ENCODE measurements at places on chromosomes 7 and 10.
A peak's percentile ranks its signal among the peaks of the same experiment; 100 is the strongest.

- DNase-seq, result no peak
Measured at GRCh38 chr7:78716876-78717275, 736.6 kb downstream of the MAGI2 start.

DNA sequence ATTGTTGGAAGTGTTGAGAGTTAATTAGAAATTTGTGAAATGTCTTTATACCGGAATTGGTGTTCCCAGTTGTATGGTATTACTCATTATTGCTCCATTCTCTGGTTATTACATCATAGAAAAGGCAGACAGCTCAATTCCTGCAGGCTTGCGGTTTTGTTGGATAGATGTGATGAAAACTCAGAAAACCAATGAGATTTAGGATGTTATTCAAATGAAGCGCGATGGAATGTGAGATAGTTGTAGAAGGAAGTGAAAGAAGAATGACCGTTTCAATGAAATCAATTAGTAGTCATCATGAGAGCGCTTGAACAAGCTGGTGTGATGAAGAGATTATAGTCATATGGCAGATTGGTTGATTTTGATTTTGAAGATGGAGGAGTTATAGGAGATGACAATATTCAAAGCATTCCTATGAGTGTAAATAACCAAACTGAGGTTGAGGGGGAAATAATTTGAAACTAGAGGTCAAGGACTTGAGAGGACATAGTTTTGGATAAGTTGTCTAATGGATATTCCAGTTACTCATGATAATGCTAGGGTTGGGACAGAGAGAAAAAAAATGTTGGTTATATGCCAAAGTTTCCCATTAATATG is 991.5 kb downstream of the NRG3 start:
- no peak for DNase-seq

DNA sequence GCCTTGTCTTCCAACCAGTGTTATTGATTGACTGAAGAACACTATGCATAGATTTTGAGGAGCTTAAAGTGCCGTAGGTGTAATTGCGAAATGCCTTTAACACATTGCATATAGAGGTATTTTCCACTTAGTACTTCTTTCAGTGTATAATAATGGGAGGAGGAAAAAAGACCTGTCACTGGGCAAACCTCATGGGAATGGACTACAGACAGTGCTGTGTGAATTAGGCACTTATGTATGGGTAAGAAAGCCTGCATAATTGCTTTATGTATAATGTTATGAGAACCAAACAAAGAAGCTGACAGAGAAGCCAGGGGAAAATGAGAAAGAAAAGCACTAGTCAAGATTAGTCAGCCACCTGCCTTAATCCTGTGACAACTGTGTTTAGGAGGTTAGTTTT is 12.4 kb upstream of the SCRN1 start:
- DNase-seq, result no peak

DNA sequence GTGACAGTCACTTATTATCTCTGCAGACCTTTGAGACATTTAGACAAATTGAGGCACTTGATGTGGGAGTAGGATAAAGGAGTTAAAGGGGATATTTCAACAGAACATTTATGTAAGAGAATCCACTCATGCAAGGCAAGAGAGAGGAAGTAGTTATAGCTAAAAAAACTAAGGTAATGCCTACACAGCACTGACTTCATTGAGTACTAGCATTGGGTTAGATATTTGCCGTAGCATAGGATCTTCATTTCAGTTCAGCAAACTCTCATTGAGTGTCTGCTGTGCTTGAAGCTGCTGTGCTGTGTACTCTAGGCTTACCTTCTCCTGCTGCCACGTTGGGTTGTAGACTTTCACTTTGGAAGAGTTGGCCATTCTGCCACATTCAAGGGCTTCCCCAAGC is 10.5 kb upstream of the ENTPD1 start:
- DNase-seq, result no peak

DNA sequence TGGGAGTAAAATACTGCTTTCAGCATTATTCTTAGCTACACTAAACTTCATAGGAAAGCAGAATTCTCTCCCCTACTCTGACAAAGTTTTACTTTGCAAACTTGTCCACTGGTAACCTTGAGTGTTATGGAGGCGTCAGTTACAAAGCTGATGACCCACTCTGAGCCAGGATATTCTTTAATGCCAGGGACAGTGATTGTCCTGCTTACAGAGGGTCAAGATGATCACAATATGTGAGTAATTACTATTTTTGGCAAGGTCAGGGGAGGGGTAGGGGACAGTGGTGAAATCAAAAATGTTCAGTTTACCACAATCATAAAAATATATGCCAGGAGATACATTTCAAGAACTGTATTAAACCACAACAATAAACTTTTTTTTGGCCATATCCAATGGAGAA is 520.6 kb downstream of the SUGCT start:
- DNase-seq, result no peak

- DNase-seq, result no peak
Measured at GRCh38 chr10:88526501-88527105, 56.5 kb downstream of the RNLS start.

DNA sequence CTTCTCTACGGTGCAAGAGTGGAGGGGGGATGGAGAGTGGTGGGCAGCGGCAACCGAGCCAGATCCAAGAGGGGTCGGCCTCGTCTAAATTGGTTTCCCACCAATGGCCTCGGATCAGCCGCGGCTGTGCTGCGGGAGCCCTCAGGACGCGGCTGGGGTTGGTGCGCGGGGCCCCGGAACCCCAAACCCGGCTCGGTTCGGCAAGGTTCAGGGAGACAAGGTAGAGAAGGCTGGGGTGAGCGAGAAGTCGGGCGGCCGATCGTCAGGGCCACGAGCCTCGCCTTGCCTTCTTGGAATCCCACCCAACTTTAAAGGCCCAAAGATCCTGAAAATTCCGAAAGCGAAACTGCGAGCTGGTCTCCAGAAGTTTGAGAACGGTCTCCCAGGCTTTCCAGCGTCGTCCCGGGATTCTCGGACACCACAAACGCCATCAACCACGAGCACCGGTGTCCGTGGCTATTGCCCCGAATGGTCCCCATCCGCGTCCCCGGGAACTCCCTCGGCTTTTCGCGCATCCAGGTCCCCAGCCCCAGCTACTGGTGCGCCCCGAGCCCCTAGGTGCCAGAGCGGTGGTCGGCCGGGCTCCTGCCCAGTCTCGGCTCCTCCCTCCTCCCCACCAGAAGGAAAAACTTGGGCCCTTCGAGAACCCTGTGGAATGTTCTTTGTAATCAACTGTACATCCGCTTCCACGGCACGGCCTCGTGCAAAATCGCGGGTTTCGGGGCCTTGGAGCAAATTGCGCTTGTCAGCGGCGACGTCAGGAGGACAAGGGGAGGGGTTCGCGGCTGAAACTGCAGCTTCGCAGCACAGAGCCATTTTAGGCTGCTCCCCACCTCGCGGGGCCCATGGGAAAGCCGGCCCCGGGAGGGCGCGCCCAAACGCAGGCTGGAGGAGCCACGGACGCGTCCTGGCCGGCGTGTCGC is 3.2 kb downstream of the SFMBT2 start:
- peak; percentile 16 for DNase-seq

GRCh38 chr7:82441669-82442478 is 1.7 kb downstream of the CACNA2D1 start:
- peak; percentile 18 for DNase-seq

Data from A549 (cell line).